Effector CD8-positive, alpha-beta T cell (primary cell): ENCODE measurements at places on chromosomes 2 and 18.

DNA sequence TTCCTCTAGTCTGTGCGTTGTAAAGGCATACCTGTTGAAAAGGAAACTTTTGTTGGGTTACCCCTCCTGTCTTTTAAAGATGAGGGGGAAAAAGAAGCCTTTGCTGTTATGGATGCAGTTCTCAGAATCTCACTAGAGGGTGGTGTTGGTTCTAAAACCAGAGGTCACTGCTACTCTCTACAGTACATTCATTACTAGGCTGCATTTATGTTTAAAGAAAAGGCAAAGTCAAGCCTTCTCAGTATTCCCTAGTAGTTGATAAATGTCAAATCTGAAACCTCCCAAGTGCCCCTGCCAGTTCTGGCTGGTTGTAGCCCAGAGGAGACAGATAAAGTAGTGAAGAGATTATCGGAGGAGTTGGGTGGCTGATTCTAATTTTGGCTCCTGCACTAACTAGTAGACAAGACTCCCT, 1.4 kb upstream of the PLCL1 start:
- DNase-seq, result no peak

GRCh38 chr2:105734762-105735538, 9.8 kb upstream of the NCK2 start:
- no peak for DNase-seq

DNA sequence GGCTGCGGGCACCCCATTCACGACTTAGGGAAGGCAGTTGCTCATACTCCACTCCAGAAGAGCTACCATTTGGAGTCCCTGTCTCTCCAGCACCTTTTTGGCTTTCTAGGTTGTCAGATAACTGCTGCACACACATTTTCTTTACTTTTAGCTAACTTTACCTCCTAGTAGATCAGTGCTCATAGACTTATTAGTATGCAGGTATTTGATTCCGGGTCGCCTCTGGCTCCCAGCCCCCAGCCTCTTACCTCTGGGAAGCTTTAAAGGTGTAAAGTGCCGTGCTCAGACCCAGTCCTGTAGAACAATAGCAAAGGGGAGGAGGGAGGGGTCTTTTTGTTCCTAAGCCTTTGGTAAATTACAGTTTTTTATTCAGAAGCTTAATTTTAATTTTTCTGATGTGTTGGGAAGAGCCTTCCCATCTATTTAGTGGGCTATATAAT, 102.9 kb downstream of the SPTBN1 start:
- no peak for DNase-seq

GRCh38 chr2:50535971-50536759, 495.8 kb downstream of the NRXN1 start:
- DNase-seq, result no peak

DNA sequence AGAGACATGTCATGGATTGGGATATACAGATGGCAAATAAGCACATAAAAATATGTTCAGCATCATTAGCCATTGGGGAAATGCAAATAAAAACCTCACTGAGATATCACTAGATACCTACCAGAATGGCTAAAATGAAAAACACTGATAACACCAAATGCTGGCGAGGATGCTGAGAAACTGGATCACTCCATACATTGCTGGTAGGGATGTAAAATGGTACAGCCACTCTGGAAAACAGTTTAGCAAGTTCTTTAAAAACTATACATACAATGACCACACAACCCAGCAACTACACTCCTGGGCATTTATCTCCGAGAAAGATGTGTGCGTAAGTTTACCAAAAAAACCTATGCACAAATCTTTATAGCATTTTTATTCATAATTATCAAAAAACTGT, 13.9 kb downstream of the PIAS2 start:
- no peak for DNase-seq

GRCh38 chr2:220789961-220790360, 782.1 kb downstream of the EPHA4 start:
- no peak for DNase-seq

DNA sequence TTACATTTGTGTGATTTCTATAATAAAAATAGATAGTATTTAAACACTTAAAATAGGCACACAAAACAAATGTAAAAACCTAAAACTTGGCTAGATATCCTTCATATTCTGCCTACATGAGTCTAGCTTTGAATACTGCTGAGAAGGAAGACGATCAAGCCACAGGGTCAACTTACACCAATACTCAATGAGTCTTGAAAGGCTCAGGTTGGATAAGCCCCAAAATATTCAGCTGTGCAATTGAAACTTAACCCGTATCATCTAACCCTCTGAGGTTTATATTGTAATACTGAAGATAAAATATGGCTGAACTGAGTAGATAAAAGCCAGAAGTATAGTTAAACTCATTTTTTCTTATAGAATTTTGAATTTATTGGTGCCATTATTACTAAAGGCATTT, 313.0 kb upstream of the NRXN1 start:
- DNase-seq, result no peak

DNA sequence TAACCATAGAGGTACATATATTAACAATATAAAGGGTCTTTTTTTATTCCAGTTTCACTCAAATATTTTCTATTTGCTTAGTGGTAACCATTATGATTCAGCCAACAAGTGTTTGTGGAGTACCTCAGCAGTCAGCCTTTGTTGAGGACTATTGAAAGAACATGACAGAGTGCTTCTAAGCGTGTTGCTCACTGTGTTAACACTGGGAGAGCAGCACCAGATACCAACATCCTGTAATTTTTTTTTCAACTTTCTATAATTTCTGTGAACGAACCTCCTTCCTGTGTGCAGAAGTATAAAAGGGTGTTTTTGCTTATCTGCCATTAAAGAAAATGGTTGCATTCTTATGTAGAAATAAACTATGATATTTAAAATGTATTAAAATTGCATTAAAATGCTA, 239.0 kb downstream of the PHLPP1 start:
- no peak for DNase-seq

GRCh38 chr2:240435457-240435947, at the start of gene GPC1:
TSS of gene GPC1 (plus strand) at chr2:240435663. CDS start at chr2:240435919, 256 bp downstream.
- DNase-seq, result peak; percentile 52

DNA sequence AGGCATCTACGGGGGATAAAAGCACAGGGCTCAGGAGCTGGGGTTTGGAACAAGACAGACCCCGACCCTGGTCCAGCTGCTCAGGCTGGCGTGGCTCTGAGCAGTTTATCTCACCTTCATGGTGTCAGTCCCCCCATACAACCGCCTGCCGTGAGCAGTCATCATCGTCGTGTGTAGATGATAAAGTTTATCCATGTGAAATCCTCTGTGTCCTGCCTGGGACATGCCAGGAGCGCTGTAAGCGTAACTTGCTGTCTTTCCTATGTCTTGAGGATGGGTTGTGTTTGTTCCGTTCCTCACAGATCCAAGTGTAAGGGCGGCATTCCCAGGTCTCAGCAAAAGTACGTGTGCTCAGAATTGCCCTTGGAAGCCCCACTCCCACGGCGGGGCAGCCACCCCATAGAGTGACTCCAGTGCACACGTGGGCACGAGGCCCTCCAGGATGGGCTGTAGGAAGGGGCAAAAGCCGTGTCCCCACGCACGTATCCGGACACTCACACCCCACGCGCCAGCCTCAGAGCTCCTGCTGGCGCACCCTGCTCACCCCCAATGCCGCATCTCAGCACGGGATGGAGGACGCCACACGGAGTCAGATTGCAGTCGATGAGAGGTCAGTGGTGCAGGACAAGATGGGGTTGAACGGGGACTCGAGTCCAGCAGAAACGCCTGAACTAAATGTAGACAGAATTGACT, 50.9 kb downstream of the ADI1 start:
- DNase-seq, result no peak

- DNase-seq, result no peak
Measured at GRCh38 chr2:135149251-135149650, 97.2 kb downstream of the RAB3GAP1 start.

- no peak for DNase-seq
Measured at GRCh38 chr2:217075268-217076057, 215.6 kb upstream of the TNP1 start.

- DNase-seq, result no peak
Measured at GRCh38 chr2:44652701-44653100, 288.8 kb upstream of the SIX3 start.

DNA sequence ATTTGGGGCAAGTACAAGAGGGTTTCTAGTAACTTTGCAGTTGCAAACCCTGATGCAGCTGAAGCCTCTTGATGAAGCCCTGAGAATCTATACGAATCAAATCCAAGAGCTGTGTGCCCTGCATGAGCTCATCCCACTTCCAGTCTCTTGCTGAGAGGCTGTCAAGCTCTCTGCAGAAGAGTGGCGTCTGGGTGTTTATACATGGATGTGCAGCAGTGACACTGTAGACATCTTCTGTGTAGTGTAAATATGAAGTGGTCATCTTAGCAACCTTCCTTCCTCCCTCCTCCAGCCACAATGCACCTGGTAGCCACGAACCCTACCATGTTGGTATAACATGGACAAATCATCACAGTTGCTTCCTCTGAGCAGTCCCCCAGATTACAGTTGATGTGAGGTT, 18.4 kb upstream of the KIAA2012 start:
- DNase-seq, result no peak

DNA sequence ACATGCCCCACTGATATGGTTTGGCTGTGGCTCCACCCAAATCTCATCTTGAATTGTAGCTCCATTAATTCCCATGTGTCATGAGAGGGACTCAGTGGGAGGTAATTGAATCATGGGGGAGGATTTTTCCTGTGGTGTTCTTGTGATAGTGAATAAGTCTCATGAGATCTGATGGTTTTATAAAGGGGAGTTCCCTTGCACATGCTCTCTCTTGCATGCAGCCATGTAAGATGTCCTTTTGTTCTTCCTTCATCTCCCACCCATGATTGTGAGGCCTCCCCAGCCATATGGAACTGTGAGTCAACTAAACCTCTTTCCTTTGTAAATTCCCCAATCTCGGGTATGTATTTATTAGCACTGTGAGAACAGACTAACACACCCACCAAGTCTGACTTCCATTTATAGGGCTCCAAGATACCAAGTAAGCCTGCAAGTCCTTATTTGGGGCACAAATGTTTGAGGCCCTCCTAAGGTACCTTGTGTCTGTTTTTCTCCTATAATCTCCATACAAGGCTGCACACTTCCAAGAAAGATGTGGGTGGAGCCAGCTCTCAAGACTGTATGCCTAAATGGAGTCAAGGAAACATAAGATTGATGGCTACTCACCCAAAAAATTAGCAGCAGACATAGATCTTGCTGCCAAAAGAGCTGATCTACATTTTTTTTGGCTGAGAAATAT, 364.7 kb downstream of the TXNL1 start:
- DNase-seq, result no peak

DNA sequence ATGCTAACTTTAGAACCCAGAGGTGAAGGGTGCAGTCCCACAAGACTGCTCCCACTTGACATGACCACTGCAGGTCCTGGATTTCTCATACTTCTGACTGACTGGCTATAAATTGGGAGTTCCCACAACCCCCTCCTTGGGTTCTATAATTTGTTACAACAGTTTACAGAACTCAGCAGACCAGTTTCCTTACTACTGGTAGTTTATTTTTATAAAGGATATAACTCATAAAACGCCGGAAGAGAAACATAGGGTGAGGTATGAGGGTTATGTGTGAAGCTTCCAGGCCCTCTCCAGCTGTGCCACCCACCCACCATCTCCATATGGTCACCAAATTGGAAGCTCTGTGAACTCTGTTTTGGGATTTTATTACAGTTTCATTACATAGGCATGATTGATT, 839.6 kb downstream of the TSN start:
- no peak for DNase-seq

DNA sequence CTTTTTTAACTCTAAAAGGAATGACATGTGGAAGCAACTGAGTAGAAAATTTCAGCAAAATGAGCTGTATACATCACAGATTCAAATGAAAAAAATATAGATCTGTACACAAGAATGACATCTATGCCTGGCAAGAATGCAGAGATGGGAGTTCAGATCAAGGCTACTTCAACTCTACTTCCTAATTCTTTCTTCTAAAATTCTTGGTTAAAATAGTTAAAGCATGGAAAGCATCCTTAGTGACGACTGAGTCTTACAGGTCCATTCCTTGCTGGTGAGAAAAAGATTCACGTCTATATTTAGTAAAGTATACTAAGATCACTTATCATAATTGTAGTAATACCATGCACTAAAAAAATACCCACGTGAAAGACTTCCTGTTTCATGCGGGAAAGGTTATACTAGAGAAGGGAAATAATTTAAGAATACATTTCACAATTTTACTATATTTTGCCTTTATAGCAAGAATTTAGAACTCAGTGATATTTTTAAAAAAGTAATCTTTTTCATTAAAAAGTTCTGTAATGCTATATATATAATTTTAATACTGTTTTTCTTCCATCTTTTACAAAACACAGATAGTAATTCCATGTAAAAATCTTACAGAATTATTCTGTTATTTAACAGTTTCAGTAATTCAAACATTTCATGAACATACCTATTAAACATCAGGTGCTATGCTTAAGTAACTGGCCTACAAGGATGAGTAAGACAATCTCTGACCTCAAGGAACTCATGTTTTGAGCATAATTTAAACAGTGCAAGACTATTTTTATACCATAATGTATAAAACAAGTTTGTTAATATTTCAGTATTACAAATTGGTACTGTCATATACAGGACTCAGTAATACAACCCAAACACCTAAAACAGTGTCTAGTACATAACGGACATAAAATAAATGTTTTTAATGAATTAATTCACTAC, 159.6 kb downstream of the BAZ2B start:
- no peak for DNase-seq

DNA sequence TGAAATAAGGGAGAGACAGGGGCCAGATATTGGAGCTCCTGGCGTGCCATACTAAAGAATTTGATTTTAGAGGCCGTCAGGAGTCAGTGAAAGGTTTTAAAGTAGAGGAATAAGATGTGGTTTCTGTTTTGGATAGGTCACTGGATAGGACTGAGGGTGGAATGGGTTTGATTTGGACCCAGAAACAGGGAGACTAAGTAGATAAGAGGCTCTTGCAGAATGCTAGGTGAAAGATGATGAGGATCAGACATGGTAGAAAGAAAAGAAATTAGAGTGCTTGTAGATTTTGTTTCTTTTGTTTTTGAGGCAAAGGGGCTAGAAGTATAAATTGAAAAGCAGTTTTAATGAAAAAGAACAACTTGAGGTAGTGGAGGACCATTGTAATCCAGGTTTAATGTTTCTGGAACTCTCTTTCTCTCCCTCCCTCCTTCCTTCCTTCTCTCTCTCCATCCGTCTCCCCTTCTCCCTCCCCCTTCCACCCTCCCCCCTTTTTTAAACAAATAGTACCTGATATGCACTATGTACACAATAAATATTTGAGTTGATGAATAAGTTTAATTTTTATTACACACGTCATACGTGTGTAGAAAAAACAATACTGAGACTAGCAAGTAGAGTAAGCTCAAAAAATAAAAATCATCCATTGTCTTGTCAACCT, 1.9 kb downstream of the NDUFV2 start:
- no peak for DNase-seq

GRCh38 chr2:232398293-232399034, 8.2 kb upstream of the ALPG start:
- DNase-seq, result no peak
